Cortex of kidney (tissue), 1 donor: ENCODE measurements at places on chromosomes 3 and 15.

DNA sequence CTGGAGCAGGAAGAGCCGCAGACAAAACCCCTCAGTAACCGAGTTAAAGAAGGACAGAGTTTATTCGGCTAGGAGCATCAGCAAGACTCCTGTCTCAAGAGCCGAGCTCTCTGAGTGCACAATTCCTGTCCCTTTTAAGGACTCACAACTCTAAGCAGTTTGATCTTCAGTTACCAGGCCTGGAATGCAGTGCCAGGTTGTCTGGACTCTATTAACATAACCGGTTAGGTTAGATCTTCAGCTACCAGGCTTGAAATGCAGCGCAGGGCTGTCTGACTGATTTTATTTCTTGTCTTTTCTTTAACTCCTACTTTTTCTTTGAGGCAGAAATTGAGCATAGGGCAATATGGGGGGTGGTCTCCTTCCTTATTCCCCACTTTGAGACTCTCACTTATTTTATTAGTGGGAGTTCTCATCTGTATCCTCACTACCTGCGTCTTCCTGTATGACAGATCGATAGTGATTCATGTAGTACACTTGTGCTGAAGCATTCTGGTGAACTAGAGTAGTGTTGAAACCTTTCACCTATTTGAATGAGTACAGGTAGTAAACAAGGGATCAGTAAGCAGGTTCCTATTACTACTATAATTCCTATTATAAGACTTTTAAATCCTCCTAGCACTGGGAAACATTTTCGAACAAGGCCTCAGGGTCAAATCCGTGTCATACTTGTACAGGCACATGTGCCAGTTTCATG lies 325.0 kb downstream of the CGGBP1 start:
- DNase-seq, result no peak

DNA sequence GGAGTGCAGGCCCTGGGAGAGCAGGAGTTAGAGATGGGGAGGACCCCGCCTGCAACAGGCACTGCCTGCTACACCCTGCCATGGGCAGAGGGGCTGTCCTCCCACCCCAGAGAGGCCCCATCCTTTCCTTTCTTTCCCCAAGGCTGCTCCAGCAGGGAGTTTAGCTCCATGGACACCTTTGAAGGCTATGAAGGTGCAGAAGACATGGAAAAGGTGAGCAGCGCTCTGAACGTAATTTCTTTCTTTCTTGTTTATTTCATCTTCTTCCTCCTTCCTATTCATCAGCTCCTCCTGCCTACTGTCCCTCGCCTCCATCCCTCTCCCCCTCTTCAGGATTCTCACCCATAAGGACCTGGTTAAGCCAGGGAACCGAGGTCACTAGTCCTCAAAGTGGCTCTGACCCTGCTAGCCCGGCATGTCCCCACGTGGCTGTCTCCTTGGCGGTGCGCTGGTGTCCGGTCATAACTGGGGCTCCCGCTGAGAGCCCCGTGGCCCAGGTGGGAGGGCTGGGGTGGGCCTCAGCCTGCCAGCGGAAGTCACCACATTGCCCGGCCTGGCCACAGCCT lies 16.0 kb upstream of the ADIPOQ start:
- no peak for DNase-seq

GRCh38 chr3:156497326-156497725 lies 57.6 kb downstream of the SSR3 start:
- no peak for DNase-seq

- no peak for DNase-seq
Observed at GRCh38 chr3:197748597-197749314, 927 bp upstream of the FYTTD1 start.

- no peak for DNase-seq
Observed at GRCh38 chr3:147371140-147371539, 35.2 kb downstream of the ZIC4 start.

DNA sequence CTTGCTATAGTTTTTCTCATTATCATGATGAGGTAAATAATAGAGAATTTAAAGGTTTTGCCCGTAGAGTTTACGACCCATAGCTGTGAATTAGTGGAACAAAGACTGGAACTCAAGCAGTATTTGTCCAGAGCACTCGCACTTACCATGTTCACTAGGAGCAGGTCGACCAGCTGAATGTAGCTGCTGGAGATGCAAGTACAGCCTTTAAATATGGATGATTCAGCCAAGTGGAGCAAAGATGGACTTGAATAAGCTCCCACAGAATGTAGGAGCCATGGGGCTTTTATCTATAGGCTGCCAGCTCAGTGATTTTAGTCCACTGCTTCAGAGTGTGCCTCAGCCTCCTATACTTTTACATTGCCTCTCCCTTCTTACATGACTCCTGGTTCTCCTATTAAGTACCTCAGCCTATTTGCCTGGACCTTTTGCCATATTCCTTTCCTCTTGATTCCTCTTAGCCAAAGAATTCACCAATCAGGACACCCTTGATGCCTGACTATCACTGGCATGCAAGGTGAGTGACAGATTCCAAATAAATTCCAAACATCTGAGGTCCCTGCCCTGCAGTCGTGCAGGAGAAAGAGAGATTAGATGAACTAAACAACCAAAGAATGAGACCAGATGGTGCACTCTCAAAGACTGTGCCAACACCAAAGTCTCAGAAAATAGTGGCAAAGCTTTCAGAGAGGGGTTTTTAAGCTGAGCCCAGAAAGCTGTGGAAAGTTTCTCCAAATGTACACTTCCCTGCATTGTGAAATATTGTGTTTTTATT lies 3.9 kb downstream of the MKRN3 start:
- no peak for DNase-seq

DNA sequence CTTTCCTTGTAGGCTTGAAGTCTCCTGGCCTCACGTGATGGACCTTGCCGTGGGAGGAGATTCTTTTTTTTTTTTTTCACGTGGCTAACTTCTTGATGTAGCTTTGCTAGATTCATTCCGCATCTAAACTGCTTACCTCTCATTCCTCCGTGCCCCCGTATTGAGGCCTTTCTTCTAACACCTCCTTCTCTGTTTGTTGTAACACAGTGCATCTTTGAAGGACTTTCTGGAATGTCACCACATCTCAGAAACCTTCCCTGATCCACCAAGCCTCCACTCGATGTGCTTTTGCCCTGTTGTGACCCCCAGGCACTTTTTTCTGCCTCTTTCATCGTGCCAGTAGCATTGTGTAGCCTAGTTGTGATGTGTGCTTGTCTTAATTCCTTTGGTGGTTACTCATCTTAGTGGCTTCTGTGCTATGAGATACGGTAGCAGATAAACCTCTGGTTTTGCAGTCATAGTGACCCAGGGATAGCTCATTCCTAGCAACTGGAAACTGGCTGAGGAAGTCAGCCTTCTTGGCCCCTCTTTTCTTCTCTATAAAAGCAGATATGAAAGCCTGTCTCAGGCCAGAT lies 1.6 kb upstream of the BNC1 start:
- no peak for DNase-seq

GRCh38 chr3:35385271-35385670 lies 254.1 kb upstream of the ARPP21 start:
- no peak for DNase-seq

DNA sequence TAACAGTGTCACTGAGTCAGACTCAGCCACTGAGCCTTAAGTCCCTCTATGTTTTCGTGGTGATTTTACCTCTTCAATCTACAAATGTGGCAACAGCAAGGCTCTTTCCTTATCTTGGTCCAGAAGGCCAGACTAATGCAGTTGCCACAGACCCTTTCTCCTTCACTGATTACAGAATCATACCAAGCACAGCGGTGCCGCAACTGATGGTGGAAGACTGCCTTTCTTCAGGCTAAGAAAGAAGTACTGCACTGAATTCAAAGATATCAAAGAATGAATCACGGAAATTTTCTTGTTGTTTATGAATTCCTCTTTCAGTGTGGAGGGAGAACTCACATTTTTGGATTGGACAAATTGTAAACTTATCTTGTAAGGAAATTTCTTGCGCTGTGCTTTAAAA lies 18.6 kb downstream of the DCP1A start:
- no peak for DNase-seq

GRCh38 chr3:18334837-18335601 lies 90.1 kb downstream of the SATB1 start:
- DNase-seq, result no peak

DNA sequence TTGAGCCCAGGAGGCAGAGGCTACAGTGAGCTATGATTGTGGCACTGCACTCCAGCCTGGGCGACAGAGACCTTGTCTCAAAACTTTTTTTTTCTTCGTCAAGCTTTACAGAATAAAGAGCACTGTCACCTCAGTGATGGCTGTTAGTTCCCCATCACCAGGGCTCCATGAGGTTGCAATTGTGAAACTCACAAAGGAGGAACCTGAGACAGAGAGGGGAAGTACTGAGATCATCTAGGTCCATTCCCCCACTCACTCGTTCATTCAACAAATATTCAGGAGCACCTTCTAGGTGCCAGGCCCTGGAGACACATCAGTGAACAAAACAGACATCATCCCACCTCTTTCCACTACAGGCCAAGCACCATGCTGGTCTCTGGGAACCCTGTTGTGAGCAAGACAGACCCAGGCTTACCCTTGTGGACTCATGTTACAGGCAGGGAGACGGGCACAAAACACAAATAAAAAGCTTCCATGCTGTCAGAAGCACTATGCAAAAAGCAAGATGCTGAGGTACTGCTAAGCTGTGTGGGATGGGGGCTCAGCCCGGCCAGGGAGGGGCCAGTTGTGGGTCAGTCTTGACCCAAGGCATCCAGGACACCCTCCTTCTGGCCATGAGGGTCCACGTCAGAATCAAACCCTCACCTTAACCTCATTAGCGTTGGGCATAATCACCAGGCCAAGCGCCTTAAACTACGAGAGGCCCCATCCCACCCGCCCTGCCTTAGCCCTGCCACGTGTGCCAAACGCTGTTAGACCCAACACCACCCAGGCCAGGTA lies 2.1 kb upstream of the RHO start:
- DNase-seq, result no peak

- no peak for DNase-seq
Observed at GRCh38 chr3:81726735-81727134, 34.7 kb downstream of the GBE1 start.

DNA sequence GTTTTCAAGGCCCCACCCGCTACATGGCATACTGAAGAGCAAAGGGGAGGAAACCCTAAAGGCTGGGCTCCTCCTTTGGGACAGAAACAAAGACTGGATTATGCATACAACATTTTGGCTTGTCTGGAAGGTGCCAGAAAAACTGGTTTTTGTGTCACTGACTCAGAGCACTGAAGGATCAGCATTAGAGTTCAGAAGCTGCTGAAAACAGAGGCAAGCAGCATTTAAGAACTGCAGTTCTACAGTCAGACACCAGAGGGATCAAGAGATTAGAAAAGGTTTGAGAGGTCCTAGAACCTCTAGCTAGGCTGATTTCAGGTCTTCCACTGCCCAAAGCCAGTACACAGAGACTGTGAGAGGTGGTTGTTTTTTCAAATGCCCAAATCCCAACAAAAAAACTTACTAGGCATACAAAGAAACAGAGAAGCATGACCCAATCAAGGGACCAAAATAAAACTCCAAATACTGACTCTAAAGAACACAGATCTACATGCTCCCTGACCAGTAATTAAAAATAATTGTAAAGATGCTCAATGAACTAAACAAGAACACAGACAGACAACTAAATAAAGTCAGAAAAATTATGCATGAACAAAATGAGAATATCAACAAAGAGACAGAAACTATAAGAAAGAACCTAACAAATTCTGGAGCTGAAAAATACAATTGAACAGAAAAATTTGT lies 91.2 kb downstream of the SENP2 start:
- DNase-seq, result no peak

GRCh38 chr3:58104151-58104550 lies 95.9 kb downstream of the FLNB start:
- DNase-seq, result no peak

GRCh38 chr15:32641517-32642059 lies at the start of gene SCG5:
Gene SCG5, plus strand, starts transcription at chr15:32641710. Its CDS starts 1,883 bp downstream, at chr15:32643593.
- DNase-seq, result no peak

DNA sequence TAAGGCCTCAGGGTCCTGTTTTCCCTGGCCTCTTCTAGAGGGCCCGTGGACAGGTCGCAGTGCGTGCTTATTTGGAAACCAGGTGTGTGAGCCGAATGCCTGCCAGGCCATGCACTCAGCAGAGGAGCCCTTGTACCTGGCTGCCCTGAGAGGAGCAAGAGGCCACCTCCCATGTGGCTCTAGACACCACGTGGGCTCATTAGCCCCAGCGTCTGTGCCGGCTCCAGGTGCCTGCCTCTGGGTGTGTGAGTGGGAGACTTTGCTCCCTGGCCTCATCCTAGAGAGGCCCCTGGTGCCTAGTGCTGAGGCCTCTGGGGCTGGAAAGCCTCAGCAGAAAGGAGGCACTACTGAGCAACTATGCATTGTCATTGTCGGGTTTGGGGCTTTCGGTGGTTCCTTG lies 50.4 kb downstream of the KLF13 start:
- no peak for DNase-seq

- no peak for DNase-seq
Observed at GRCh38 chr15:65275728-65276126, 11.0 kb downstream of the PARP16 start.

DNA sequence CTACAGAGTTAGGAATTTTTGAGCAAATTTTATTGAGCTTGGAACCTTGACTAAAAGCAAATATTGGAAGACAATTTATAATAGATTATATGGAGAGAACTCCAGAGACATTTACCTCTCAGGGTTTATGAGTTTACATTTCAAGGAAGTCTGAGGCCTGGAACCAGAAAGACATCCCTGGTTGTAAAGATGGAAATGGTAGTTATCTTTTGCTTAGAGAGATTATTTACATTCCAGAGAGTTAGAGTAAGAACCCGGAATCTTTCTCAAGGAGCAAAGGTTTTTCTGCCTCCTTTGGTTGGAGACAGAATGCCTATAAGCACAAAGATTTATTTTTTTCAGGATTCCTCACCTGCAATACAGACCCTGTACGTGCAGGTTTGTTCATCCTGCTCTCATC lies 458.1 kb downstream of the TBL1XR1 start:
- no peak for DNase-seq

GRCh38 chr15:32636410-32636809 lies 5.1 kb upstream of the SCG5 start:
- no peak for DNase-seq

DNA sequence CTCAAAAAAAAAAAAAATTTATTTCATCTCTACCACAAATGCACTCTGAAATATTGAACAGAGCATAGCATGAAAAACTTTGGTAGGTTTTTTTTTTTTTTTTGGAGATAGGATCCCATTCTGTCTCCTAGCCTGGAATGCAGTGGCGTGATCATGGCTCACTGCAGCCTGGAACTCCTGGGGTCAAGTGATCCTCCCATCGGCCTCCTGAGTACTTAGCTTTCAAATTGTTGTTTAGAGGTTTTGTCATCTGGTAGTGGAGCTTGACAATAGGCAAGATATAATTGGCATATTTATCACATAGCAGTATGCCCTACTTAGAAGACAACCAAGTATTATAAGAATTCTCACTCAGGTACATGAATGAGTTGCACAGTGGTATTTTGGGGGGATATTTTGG lies 234.2 kb upstream of the ST8SIA2 start:
- no peak for DNase-seq

DNA sequence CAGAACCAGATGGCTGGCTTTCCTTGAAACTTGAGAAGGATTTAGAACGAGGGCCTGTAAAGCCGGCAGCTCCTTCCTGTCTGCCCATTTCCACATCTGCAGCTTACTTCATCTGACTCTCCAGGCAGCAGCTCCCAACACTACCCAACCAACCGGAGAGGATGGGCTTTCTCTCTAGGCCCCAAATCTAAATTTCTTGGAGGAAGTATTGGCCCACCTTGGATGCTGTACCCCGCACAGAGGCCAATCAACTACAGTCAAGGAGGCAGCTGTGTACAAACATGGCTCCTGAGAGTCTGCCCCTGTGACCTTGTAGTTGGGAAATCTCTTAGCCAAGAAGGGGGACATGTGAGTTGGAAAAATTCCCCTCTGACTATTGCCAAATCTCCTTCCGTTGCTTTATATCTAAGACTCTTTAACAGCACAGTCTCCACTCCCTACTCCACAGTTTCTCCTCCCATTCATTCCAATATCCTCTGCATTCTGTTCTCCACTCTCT lies 8.0 kb upstream of the ACAP2 start:
- DNase-seq, result no peak

GRCh38 chr15:82647045-82647834 lies at the start of gene CPEB1:
Gene CPEB1, minus strand, starts transcription at chr15:82647363. Its CDS starts 18,904 bp downstream, at chr15:82628459.
- DNase-seq, result no peak
